Spinal cord (tissue), 10 donors: ENCODE measurements at places on chromosomes 12 and 14.

DNA sequence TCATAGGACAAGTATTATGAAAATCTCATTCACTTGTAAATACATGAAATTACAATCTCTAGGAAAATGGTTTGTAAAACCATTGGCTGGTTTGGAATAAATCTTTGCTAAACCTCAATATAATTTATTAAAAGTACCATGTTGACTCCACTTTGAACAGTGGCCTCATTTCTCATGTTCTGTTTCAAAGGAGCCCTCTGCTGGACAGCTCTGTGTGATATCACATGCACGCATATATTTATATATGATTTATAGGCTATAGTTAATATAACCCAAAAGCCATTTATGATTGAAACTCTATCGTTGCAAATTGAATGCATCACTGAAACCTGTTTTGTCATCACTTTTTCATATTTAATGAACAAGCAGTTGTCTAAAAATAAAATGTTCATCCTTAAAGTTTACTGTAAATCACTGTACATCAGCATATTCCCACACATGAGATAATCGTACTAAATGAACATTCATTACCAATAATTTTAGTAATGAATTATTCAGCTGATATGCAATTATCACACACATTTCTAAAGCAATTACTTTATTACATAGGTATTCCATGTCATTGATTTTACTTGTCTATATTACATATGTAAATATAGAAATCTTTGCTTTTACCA, 493.8 kb downstream of the NPAS3 start:
- DNase-seq, result peak; percentile 83

DNA sequence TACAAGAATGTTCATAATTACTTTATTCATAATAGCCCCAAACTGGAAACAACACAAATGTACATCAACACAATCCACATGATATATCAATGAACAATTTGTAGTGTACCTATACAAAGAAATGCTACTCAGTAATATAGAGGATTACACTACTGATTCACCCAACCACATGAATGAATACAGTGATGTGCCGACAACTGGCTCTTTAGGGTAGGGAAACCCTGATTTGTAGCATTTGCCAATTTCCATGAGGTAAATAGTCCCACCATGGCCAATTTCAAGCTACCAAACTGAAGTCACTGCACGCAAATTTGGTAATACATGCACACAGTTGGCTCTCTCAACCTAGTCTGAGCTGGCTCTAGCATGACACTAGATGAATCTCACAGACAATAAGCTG, 190.4 kb upstream of the KRR1 start:
- no peak for DNase-seq

DNA sequence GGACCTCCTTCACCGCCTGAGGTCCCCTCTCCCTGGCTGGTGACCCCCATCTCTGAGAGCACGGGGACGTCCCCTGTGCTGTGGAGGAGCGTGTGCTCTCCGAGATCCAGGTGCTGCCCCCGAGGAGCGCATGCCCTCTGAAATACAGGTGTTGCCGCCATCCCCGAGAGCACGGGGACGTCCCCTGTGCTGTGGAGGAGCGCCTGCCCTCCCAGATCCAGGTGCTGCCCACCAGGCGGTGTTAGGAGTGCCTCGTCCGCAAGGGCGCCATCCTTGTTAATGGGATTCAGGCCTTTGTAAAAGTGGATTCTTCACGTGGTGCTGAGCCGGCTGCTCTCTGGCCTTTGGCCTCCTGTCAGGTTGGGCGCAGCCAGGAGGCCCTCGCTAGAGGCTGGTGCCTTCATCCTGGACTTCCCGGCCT, 10.1 kb downstream of the NOC4L start:
- no peak for DNase-seq

DNA sequence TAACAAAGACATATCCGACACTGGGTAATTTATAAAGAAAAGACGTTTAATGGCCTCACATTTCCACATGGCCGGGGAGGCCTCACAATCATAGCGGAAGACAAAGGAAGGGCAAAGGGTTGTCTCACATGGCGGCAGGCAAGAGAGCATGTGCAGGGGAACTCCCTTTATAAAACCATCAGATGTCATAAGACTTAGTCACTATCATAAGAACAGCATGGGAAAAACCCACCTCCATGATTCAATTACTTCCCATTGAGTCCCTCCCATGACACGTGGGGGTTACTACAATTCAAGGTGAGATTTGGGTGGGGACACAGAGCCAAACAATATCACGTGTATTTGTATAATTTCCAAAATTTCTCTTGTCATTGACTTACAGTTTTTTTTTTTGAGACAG, 5.5 kb upstream of the LMNTD1 start:
- DNase-seq, result no peak

DNA sequence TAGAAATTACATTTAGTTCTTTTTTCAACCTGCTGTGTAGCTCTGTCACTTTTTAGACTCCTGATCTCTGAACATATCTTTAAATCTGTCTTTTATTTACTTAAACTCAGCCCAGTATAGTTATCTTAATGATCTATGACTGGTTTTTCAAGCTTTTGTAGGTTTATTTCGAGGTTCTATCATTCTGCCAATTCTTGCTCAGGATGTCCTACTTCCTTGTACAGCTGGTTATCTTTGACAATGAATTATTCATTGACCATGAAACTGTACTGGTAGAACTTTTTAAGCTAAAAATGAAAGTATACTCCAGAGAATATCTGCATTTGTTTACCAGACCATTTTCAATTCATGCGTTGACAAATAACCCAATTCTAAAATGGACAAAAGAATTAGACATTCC, 37.8 kb downstream of the TC2N start:
- no peak for DNase-seq

GRCh38 chr12:28340261-28341045, 150.2 kb downstream of the CCDC91 start:
- no peak for DNase-seq

DNA sequence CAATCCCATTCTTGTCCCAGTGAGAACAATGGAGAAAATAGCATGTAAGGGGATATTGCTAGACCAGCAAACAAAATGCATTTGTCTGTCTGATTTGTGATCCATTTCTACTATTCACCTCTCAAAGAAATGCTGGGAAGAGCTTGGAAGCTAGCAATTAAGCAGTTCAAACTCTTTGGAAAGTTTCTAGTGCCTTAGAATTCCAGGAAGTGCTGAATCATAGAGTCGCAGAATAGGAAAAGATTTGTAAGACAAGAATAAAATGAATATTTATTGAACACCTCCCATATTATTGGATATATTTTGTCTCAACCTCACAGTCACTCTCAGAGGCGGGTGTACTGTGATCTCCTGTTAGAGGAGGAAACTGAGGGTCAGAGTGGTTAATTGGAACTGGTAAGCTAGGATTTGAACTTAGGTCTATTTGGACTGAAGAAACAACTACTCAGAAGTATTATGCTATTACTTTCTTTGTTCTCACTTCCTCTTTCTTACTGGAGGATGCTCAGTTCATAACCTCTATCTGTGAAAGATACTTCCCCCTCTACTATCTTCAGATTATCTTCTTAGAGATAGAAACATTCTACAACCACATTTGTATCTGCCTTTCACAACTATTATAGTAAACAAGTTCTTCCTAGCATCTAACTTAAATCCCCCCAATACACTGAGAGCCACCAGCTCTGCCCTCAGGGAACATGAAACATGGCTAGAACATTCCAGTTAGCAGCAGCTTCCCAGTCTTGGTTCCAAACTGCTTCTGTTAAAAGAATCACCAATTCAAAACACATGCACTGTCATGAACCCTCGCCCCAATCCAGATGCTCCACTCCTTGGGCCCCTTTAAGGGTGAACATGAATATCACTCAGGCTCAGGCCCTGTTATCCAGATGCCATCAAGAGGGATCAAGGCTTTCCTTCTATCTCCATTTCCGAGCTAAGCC, 64.2 kb downstream of the DRAM1 start:
- DNase-seq, result no peak

DNA sequence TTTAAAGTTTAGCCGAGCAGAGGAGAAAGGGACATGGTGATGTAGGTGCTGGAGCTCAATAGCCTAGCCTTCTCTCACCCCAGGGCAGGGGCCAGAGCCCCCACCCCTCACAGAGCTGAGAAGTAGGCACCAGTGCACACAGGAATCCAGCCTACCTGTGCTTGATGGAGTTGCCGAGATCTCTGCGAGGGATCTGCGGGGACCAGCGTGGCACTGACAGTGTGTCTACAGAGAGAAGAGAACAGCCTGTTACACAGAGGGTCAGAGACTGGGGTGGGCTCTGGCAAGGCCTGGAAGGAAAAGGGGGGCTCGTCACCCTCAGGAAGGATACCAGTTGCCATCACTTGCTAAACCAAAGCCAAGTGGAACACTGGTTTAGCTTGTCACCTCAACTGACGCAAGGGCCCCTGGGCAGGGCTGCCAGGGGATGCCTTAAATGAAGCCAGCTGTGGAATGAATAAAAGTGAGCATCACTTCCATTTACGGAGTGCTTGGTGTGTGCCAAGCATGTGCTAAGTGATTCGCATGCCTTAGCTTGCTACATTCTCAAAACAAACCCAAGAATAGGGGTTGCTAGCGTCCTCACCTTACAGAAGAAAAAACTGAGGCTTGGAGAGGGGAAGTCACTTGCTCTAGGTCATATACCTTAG, 220.8 kb upstream of the NOS1 start:
- no peak for DNase-seq

DNA sequence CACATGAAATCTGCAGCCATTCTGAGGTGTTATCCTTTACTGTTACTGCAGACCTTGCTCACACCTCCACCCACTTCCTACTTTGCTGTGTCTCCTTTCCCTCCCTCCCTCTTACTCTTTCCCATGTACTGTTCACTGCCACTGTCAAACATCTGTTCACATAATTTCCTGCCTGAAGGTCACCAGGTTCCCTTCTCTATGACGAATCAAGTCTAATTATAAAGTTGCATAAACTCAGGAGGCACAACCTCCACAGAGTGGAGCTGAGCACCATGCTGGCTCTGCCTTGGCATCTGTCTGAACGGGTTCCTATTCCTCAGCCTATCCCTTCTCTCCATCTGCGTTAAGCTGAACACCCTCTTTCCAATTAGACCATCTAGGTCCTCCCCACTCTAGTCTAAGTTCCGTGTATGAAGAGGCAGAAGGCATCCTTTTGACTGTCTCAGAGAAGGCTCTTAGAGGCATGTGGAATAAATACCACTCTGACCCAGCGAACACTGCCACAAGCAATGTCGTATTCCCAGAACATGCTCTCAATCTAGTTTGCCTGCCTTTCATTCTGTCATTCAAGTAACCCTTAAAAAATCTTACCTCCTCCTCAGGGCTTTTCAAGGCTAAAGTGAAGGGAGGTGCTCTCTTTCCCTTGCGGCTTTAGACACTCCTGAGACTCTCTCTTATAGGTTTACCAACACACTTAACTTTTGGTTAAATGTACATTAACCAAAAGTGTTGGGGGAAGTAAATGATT, 48.7 kb downstream of the ACADS start:
- DNase-seq, result no peak

DNA sequence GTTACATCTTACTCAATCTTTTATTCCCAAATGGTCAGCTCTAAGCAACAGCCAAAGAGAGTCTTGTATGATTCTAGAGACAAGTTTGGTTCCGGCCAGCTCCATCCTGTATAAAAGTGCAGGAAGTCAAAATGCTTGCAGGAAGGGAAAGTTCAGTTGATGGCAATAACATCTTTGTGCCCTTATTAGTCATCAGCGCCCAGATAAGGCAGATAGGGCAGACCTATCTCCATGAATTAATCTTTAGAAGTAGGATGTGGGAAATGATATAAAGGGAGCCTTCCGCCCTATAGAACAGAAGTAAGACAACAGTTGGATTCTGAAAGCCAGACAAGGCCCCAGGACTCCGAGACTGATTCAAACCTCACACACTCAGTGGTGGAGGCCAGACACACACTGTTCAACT, 6.4 kb downstream of the GNS start:
- no peak for DNase-seq

DNA sequence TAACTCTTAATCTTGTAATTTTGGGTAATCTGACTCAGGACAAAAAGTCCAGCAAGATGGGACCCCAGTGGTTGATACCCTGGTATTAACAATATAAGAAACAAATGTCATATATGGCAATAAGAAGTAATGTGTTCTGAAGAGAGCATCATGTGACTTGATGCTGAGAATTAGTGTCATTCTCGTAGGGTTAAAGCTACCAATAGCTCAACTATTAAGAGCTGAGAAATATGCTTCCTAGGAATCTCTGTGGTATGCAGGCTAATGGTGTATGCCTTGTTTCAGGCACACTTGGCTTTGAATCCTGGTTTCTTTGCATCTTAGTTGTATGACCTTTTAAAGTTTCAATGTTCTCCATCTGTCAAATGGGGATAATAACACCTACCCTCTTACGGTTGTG, 9.1 kb downstream of the MYRFL start:
- no peak for DNase-seq

DNA sequence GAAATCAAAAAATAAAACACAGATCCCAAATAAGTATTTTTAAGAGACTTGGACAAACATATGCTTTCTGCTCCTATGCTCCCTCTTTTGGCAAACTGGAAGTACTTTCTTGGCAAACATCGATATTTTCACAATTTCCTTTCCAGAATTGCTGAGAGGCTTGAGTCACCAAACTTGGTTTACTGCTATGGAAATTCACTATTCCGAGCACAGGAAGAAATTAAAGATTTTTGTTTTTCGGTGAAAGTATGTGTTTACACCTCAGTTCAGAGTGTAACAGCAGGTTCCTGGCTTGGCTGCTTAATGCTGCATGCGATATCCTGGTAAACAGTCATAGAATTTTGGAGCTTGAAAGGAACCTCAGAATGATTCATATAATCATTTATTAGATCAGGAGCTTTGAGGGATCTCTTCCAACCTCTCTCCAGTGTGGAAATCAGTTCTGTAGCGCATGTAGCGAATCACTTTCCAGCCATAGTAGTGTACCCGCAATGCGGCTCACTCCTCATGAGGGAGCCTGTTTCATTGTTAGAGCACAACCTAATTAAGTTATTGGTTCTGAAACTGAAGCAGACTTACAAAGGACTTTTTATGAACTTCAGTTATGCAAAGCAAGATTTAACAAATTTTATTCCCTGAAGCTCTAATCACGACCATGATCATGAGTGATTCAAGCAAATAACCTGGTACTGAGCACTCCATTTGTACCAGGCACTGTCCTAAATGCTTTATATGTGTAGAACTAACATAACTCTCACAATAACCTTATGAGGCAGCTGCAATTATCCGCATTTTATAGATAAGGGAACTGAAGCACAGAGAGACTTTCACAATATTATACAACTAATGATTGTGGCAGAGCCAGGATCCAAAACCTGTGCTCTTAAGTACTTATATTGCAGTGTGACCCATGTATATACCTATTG, 56.4 kb upstream of the ATP2A2 start:
- no peak for DNase-seq

GRCh38 chr14:102481791-102482238, 27.8 kb downstream of the ANKRD9 start:
- DNase-seq, result no peak

DNA sequence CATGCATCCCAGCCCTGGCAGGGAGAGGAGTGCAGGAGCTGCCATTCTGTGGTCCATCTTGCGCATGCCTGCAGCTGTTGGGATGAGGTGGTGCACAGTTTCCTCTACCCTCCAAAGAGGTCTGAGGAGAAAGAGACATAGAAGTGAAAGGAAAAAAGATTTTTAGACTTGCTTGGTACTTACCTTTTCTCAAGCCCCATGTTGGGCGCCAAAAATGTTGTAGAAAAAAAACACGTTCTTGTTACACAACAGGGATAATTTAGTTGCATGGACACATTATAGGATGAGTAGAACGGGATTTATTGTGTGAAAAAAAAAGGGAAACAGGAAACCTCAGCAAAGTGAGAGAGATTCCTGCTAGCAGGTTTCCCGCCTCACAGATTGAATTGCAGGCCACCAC, 244.4 kb upstream of the GARIN2 start:
- DNase-seq, result no peak

GRCh38 chr12:103912069-103912468, 18.1 kb upstream of the HSP90B1 start:
- DNase-seq, result no peak

- no peak for DNase-seq
These were observed 96.1 kb downstream of the ANO6 start for GRCh38 chr12:45312012-45312411.
